T-helper 2 cell (primary cell): ENCODE measurements at places on chromosomes 6 and 20.

GRCh38 chr6:5302995-5303622 is 41.8 kb downstream of the FARS2 start:
- peak; percentile 36 for DNase-seq

DNA sequence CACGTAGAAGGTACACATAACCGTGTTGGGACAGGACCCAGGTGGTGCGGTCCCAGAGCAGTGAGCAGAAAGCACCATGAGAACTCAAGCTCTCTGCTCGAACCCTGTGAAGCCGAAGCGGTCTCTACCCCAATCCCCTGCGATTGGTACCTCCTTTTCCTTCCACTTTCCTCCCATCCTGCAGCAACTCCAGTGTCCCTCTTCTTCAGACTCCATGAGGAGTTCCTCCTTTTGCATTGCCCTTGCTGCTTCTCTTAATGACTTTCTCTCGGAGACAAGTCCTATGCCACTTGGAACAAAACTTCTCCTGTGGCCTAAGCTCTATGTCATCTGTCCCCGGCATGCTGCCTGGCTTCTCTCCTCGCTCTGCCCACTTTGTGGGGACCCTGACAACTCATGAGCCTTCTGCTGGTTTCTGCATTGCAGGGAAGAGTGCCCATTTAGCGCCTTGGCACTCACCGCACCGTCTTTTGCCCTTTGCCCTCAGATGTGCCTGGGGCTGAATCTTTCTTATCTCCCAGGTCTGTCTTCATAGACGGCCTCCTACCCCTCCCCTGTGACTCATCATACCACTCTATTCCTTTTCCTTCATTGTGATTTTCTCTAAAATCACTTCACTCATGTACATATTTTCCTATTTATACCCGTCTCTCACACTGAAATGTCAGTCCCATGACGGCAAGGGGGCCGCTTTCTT is 9.2 kb upstream of the ZNF831 start:
- no peak for DNase-seq

DNA sequence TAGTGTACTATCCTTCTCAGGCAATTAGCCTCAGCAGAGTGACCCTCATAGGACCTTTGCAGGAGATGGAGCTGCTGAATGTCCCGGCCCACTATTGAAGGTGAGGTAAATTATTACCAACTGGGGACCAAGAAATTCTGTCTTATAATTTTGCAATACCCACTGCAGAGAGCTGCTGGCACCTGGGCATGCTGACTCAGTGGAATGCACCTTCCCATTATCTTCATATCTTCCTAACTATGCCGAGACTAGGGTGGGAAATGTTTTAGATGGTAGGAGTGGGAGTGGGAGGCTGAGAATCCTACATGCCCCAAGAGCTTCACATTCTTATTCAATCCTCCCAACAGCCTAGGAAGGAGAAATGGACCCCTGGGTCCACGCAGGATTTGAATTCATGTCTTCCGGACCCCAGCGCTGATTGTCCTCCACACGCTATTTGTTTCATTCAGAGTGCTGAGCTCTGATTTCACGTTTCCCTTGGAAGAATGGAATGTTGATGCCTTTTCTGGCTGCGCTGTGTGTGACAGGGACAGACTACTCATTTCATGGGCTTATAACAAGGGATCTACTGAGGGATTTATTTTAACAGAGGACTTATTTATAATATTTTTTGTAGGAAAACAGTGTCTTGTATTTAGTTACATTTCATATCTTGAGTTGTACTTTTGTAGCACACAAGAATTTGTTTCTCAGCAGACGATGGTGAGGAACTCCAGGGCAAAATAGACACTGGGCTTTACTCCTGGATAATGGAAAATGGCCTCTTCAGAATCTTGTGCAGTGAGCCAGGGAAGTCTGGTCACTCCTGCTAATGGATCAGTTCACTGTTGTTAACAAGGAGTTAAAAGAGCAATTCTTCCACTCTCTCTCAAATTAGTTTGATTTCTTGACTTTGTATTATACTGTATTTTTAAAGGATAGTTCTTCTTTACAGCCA is 66.4 kb downstream of the FYN start:
- DNase-seq = no peak

DNA sequence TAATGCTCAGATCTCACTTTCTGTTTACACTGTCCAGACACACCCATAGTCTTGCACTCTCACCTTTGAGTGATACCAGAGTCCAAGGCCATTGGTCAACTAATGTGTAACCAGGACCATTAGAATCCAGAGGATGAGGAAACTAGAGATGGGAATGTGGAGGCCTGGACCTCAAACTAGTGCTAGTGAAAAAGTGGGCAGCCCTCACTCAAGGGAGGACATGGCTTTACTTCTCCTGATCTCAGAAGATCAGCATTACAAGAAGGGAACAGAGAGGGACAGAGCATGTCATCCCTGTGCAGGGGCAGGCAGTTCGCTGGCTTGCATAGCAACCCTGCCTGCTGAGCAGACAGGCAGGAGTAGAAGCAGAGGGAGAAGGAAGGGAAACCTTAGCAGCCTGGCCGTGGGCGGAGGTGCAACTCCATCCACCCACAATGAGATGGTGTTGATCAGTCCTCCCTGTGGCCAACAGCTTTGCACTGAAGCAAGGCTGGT is 22.6 kb upstream of the XRN2 start:
- no peak for DNase-seq

DNA sequence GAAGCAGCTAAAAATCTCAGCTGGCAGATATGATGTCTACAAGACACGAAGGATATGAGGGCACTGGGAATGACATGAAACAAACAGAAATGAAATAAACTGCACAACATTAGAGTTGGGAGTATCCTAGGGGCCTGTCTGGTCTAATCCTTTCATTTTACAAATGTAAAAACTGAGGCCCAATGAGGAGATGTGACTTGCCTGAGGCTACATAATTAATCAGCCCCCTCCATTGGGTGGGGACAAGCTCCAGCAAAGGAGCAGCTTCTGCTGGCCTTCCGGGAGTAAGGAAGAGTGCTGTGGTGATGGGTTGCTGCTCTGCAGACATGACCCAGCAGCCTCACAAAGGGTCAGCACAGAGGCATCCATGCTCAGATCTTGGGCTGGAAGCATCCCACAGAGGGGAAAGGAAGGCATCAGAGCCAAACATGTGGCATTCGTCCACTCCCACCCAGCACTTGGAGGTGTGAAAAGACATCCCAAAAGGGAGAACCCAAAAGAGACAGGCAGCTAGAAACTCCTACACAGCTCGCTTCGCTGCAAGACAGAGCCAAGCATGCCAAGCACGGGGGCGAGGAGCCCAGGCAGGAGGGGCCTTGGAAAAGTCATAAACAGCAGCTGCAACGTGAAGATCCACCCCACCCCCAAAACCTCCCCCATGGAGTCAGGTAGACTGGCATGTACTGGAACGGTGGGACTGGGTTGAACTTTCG is 183.7 kb downstream of the UNC5CL start:
- DNase-seq = no peak

DNA sequence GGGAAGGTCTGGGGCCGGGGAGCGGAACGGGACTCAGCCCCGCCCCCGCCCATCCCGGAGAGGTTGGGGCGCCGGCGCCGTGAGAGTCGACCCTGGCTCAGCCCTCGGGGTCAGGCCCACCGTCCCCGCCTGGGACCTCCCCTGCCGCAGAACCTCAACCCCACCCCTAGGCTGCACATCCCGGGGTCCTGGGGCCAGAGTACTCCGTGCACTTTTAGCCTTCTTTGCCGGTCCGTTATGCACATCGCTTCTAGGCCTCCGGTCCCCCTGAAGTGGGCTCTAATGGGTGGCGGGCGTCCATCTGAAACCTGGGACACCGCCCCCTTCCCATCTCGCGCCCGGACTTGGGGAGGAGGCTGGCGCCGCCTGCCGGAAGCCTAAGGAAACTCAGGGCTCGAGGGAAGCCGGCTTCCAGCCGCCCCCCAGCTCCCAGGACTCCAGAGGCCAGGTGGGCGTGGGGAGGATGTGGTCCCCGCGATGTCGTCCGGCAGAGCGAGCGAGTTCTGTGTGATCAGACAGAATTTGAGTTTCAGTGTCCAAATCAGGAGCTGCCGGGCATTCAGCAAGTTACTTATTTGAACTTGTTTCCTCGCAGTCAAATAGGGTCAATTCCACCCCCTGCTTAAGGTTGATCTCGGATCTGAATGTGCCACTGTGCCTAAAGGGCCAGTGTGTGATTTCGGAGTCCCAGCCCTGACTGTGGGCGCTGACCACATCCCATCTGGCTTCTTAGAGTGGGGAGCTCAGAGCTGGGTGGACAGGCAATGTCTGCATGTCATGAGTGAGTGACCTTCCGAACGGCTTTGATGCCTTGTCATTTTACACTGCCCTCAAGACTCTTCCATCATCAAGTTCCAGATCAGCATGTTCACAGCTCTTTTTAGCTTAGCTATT is 47.6 kb downstream of the CPXM1 start:
- no peak for DNase-seq

- no peak for DNase-seq
These were observed 578 bp downstream of the CD93 start for GRCh38 chr20:23085436-23086055.

DNA sequence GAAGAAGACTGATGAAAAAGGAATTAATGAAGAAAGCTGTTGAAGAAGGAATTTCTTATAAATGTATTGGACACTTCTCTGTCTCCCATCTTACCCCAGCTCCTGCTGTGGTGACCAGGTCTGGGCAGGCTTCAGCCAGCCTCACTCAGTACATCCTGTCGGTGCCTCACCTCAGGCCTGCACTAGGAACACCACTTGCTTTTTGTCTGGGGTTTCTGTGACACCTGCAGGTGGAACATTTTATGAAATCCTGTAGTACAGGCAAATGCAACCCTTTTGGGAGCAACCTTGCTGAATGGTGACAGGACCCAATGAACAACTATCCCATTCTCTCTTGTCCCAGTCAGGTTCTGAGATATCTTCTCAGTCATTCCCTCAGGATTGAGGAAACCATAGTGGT is 129.7 kb downstream of the PRDM13 start:
- no peak for DNase-seq

- DNase-seq = no peak
These were observed 133.2 kb downstream of the INSM1 start for GRCh38 chr20:20501128-20501527.

DNA sequence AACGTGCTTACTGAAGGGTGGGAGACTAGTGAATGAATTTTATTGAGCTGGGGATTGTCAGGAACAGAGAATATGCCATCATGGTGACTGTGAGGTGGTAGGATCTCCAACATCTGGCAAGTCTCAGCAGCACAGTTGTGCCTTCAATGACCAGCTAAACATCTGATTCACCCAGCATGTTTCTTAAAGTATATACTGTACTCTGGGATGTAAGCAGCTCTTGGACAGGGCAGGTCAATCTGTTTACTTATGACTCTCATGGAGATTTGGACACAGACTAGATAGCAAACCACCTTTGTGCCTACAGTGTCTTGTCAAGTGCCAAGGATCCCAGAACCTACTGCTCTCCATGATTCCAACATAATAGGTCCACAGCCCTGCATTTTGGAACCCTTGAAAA is 801.0 kb upstream of the CITED2 start:
- DNase-seq = no peak

- DNase-seq = no peak
These were observed 316.1 kb upstream of the PRDM1 start for GRCh38 chr6:105769987-105770386.

DNA sequence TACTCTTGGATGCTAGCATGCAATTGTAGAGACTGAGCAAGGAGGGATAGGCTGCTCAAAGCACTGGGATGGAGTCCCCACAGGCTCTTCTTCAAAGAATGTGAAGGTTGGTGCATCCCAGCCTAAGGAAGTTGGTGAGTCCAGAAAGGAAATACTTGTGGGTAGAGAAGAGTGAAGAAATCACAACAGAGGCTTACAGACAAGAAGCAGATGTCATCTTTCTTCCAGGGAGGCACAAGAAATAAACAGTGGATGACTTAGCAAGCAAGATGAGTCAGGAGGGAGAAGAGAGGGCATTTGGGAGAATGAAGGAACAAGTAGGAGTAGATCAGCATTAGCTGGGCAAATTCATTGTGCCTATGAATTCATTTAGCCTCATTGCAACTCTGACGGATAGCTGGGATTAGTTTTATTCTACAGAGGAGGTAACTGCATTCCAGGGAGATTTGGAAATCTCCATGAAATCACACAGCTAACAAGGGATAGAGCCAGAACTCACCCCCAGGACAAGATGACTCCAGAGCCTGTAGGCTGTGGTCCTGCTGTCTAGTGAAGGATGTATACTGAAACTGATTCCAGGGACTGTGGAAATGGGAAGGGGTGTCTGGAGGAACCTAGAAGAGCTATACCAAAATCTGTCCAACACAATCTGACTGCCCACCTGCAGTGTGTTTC is 125.8 kb upstream of the SPTLC3 start:
- DNase-seq = no peak

DNA sequence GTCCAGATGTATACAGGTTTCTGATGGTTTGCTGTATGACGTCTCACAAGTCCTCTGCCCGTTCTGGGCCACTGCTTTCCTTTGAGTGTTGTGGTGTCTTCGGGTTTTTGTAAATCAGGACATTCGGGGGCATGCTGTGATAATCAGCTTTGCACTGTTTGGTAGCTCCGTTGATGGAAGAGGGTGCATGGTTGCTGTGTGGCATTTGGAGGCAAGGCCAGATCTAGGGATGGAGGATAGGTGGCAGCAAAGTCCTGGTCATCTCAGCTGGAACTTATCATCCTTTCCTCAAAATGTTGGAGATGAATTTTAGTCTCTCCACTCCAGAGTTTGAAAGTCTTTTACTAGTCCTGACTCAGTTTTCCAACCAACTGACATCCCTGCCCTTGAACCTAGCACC is 91.0 kb downstream of the SCP2D1 start:
- no peak for DNase-seq

DNA sequence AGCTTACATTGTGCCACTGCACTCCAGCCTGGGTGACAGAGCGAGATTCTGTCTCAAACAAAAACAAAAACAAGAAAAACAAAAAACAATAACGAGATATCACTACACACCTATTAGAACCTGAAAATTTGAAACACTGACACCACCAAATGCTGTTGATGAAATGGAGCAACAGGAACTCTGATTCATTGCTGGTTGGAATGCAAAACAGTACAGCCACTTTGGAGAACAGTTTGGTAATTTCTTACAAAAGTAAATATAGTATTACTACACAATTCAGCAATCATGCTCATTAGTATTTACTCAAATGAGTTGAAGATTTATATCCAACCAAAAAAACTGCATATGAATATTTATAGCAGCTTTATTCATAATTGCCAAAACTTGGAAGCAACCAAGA is 135.8 kb upstream of the AKIRIN2 start:
- no peak for DNase-seq

DNA sequence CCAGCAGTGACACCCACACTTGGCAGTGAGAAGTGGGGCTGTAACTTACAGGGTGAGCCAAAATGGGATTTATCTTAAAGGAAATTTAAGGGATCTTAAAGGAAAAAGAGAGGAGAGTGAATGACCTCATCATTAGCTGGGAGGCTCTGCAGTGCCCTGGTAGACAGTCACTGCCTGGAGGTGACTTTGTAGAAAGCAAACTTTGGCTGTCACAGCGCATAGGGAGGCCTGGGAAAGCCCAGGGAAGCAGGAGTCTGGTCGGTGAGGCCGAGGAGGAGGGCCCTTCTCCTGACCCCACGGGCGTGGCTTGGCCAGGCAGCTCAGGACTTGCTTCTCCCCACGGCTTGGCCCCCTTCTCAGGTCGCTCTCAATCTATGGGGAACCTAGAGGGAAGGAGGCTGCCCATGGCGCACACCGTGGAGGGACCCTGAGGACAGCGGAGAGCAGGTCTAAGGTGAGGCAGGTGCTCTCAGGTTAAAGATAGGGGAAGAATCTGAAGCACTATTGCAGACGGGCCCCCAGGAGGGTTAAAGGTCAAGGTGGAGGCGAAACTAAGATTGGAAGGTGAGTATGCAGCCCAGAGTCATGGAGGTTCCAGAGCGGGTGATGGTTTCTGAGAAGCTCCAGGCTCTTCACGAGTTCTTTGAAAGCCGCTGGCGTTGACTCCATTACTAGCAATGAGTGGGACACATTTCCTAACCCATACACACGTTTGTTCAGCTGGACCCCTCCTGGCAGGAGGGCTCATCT is 15.6 kb upstream of the RIPK1 start:
- DNase-seq = no peak
